DMS 273 treated with DMSO at 0.1 percent for 48 hours (cell line): ENCODE measurements at places on chromosomes 7 and 10.

DNA sequence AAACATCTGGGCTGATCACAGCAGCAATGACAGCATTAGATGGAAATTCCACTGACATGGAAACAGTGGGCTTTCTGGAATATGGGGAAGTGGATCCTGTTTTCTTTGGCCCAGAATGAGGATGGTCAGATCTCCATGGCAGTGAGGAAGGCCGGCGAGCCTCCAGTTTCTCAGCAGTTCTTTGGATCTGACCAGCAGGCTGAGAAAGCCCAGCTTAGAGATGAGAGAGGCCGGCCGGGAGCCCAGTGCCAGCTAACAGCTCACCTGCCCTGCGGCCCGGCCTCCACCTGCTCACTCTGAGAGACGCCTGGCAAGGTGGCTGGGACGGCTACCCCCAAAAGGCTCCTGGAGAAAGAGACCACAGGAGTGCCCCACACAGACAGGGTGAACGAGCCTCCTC, 24.2 kb downstream of the GPER1 start:
- DNase-seq = no peak

- no peak for DNase-seq
These were observed 82.7 kb downstream of the CUX1 start for GRCh38 chr7:101900103-101900502.

DNA sequence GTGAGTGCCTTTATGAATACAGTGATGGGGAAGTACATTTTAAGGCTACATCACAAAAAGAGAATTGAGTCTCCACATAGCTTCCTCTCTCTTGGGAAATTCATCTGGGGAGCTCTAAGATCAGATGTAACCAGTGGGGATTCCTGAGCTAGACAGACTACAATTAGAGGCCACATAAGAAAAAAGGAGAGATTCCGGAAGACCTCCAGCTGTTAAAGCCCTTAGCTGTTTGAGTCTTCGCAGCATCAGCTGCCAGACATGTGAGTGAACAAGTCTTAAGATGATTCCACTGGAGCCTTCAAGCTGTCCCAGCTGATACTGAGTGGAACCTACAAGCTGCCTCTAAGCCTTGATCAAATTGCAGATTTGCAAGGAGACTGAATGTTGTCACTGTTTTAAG, 448.5 kb downstream of the NXPH1 start:
- DNase-seq = no peak

DNA sequence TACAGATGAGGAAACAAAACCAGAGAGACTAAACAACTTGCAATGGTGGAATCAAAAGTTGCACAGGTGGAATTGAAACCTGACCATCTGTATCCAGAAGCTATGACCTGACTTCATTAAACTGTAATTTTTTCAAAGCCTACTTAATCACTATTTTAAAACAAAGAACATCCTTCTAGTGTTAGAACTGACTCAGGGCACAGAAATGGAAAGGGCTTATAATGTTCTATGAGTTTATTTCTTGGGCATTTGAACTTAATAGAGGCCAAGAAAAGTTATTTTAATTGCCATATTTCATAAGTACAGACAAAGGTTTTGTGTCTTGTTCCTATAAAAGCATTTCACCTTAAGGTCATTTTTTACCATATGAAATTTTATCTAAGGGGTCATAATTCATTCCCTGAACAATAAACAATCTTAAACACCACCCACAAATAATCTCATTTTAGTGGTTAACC, 8.8 kb downstream of the ITGB1 start:
- DNase-seq = no peak

DNA sequence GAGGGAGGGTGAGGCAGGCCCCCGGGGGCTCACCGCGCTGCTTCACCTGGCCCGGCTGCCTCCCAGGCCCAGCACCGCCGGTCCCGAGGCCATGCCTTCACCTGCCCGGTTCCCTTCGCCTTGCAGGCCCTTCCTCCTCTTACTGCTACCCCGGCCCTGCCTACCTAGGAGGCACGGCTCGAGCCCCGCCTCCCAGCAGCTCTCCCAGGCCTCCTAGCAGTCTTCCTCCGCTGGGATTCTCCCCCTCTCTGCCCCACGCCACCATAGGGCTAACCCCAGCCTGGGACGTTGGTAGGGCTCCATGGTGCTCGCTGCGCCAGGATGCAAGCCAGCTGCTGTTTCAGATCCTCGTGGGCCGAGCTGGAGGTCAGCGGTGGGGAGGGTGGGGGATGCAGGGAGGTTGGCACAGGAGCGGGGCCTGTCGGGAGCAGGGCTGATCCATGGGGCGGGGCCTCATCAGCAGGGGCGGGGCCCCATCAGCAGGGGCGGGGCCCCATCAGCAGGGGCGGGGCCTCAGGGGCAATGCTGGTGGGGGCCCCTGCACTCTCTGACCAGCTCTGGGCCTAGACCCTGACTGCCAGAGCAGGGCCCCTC, 63.3 kb downstream of the RASGEF1A start:
- no peak for DNase-seq

GRCh38 chr7:69374044-69374425, 224.2 kb upstream of the AUTS2 start:
- no peak for DNase-seq

DNA sequence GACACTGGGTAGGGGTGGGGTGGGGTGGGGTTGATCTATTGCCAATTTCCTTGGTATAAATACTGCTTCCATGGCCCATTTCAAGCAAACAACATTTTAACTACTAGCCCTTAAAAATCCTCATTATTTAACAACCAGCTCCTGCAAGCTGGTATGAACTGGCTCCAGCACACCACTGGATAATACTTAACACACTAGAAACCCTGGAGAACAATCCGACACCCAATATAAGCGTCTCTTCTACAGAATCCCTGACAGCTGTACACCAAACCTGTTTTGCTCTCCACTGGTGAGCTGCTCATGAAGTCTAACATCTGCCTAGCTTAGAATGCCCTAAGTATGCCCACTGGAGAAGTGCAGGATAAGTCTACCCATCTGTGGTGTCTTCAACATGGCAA, 116.8 kb downstream of the HIPK2 start:
- no peak for DNase-seq

DNA sequence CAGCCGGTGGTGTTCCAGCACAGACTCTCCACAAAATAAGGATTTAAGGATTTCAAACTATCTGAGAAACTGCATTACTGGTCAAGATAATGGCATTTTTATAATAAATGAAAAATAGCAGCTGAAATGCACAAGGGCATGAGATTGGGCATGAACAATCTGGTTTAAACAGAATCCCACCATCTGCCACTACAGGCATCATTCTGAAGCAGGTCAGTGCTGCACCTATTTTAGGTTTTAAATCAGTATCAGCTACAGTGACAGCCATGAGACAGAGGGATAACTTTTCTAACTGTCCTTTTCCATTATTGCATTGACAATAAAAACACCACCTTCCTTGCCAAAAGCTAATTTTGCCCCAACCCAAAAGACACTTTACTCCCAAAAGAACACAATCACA, 186.8 kb downstream of the ETV1 start:
- DNase-seq = no peak
